ENCODE measurements at places on chromosomes 7 and 10.

- no peak for DNase-seq
Observed at GRCh38 chr10:61937631-61938351, 36.3 kb downstream of the ARID5B start.

DNA sequence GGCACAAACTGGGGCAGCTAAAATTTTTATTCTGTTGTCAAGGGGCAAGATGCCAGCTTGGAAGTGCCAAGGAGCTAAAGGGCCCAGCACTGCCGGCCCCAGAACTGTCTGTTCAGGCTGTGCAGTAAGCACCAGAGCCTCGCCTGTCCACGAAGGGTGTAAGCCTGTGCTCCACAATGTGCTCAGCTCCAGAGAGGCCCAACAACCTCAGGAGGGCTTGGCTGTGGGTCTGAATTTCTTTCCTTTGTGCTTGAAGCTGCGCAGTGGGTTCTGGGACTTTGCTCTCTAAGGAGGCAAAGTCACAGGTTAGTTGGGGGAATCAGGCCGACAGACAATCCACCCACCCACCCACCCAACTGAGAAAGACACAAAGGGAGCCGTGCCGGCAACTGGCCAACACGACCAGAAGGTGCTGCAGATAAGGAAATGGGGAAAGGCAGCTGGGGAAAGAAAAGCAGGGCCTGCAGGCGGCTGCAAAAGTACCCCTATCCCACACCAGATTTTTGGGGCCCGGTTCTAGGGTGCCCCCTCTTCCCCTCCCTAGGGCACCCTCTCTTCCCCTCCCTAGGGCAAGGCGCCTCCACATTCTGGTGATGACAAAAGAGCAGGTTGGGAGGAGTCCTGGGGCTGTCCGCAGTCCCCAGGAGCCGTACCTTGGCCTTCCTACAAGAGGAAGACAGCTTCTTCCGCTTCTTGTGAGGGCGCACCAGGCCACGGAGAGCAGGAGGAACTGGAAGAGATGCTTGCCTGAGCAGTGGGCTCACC is 7.7 kb downstream of the DDX56 start:
- DNase-seq: no peak

DNA sequence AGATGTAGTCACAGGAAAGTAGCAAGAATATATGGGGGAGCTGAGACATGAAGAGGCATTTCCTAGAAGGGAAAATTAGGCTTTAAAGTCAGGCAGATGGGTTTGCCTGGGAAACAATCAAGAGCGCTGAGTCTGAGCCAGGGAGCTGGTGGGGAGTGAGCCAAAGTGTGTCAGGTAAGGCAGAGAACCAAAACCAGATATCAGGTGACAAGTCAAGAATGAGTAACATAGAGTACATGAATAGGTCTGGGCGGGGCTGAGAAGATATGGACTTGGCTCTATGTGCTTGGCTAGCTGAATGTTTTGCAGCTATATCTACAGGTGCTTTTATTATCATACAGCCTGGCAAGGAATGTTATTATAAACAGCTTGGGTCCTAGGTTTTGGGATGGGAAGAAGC is 49.3 kb downstream of the GPR141 start:
- DNase-seq: no peak

DNA sequence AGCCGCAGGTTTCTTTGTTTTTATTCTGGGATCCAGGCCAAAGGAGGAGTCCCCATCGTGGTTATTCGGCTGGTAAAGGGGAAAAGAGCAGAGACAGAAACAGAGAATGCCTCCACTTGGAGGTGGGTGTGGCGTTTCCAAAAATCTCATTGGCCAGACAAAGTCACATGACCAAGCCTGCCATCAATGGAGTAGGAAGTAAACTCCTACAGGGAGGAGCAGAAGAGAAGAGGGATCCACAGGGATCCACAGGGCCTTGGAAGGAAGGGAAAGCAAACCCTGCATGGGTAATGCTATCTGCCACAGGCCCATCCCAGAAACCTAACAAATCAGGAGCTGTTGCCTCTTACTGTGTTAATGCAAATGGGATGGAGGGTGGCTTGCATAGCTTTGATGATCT is 425.7 kb upstream of the GALNT17 start:
- no peak for DNase-seq

GRCh38 chr10:89837165-89838043 is 136.0 kb downstream of the KIF20B start:
- no peak for DNase-seq

GRCh38 chr10:117601716-117602115 is 59.2 kb downstream of the EMX2 start:
- DNase-seq: no peak

GRCh38 chr10:128774979-128775378 is 648.8 kb upstream of the MKI67 start:
- DNase-seq: no peak

- DNase-seq: no peak
Observed at GRCh38 chr7:132350741-132351140, 225.5 kb downstream of the PLXNA4 start.

DNA sequence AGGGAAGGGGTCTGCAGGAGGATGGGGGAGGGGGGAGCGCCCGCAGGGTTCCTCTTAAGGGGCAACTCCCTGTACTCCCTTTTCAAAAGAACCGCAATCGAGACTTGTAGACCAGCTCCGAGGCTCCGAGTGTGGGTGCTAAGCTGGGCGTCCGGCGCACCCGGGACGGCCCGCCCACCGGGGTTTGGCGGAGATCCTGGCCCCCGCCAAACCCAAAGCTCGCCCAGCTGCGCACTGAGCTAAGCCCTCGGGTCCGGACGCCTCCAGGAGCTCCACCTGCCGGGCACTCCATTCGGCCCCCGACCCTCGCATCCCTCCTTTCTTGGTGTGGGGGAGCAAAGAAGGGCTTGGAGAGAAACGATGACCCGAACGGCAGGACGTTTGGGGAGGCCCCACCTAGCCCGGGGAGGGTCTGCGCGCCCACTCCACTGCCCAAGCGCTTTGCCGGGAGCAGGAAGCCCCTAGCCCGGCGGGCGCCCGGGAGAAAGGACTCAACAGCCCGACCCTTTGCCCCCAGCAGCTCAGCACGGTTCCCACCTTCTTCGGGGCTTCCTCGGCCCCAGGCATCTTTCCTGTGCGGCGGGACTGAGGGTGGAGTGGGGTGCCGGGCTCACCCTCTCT is 651 bp downstream of the AFAP1L2 start:
- peak; percentile 75 for DNase-seq

- no peak for DNase-seq
Observed at GRCh38 chr7:138070908-138071307, 5.4 kb upstream of the AKR1D1 start.

GRCh38 chr10:7968510-7969112 is 85.9 kb upstream of the GATA3 start:
- DNase-seq: no peak

GRCh38 chr10:30992681-30993080 is 39.0 kb downstream of the ZNF438 start:
- no peak for DNase-seq

- DNase-seq: no peak
Observed at GRCh38 chr10:91378061-91378460, 32.1 kb upstream of the HECTD2 start.

- no peak for DNase-seq
Observed at GRCh38 chr7:28533267-28533666, 120.9 kb downstream of the CREB5 start.

DNA sequence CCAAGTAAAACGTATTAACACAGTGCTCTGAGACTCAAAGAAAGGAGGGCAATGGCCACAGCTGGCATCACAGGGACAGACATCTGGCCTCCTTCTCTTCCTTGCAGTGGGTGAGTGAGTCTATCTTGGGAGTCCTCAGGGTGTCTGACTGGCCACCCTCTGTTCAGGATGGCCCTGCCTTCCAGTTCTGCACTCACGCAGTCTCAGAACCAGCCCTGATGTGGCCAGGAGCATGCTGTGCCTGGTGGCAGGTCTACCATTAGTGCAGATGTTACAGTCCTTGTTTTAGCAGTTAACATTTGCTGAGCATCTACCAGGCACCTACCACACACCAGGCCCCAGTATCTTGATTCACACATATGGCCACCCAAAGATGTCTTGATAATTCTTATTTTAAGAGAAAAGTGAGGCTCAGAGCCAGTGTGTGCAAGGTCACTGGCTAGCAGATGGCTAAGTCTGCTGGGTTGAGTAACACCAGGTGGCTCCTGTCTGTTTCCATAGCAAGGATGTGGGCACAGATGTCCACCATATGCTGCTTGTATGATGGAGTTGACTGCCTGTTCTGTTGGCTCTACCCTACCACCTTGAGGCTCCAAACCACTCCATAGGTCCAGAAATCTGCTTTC is 23.2 kb upstream of the ARHGAP22 start:
- no peak for DNase-seq

DNA sequence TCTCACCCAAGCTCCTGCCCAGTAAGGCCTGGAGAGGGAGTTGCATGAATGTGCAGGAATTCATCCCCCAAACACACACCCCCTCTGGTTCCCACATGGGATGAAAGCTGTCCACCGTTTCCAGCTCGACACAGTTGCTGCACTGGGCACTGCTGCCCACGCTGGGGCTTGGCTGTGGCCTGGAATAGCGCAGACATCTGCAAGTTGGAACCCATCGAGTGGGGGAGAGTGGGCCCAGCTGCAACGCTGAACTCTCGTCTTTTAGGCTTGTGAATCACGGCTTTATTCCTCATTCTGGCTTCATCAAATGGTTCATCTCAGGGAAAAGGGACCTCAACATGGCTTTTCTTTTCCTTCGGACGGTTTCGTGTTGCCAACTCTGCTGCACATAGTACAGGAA is 264.7 kb downstream of the DNAJB6 start:
- DNase-seq: no peak

GRCh38 chr10:23499372-23500132 is 60.7 kb downstream of the OTUD1 start:
- DNase-seq: no peak

DNA sequence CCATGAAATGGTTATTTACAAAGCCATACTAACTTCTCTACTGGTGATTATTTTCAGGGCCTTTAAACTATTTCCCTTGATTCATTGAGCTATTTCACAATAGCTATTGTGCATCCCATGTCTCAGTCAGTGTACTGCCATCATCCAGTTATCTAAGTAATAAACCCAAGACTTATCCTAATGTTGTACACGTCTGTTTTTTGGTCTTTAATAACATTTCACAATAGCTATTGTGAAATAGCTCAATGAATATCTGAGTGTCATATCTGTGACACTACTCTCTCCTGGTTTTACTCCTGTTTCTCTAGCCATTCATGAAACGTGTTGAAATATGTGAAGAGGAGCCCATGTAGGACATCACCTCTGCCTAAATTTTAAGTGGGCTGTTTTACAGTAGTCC is 36.5 kb upstream of the TMEM140 start:
- DNase-seq: no peak

DNA sequence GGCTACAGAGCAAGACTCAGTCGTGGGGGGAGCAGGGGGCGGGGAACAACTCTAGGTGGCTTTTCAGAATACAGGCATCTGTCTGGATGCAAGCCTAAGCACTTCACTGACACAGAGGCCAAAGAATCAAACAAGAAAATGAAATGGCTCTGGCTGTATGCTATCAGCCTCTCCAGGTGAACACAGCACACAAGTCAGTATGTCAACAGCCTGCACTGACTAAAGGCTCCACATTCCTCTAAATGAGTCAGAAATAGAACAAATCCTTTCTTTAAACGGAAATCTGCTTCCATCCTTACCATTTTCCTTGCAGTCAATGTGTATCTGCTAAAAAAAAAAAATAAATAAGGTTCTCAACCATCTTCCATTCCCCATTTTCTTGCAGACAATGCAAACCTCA is 88.3 kb downstream of the ARMH3 start:
- no peak for DNase-seq

GRCh38 chr7:71278257-71278656 is 146.3 kb downstream of the GALNT17 start:
- DNase-seq: no peak

DNA sequence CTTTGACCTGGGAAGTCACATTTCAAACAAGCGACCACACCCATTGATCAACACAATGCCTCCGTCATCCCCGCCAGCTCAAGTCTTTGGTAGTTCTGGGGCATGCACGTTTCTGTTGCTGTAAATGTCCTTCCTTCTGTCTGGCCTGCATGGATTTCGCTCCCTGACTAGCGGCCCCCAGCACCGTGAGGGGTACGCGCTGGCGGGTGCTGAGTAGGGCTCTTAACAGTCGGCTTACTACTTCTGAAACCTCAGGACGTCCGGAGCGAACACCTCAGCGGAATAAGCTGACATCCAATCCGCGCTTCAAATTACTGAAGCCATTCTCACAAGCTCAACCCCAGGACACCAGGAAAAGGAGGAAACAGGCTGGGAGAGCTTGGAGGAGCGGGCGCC is 505 bp downstream of the NUDCD3 start:
- peak; percentile 38 for DNase-seq

GRCh38 chr10:124243702-124244121 is 150.3 kb upstream of the CHST15 start:
- no peak for DNase-seq

- peak; percentile 31 for DNase-seq
Observed at GRCh38 chr7:152674860-152675758, 832 bp downstream of the XRCC2 start.

DNA sequence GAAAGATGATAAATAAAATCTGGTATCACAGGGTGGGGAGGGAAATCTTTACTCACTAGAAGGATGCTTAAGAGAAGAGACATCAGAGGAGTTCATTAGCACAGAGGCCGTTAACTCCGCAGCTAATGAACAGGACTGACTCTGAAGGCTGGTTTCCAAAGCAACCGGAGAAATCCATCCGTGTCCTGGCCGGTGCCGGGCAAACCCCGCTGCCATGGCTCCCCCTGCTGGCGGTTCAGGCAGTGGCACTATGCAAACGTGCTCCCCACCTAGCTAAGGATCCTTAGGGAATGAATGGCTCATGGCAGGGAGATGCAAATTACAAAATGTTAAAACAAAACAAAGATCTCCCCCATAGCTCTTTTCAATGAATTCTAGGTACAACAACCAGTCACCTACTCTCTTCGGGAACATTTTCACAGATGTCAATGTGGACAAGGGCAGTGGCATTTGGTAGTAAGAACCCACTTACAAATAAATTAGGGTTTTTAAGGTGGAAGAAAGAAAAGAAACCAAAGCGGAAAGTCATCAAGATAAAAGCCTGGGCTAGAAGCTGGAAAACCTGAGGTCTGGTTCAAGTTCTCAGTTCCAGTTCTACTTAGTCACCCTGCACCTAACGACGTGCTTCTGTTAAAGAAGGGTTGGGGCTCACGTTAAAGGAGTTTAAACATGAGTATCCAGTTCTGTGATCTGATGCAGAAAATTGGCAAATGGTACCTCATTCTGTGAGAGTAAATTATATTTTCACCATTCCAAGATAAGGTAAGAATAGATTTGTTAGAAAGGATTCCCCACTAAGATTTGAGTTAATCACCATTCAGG is 138.2 kb downstream of the SVIL start:
- DNase-seq: peak; percentile 55

GRCh38 chr7:22863156-22863899 is 40.7 kb upstream of the TOMM7 start:
- no peak for DNase-seq

GRCh38 chr10:70974351-70974901 is 86.1 kb upstream of the PCBD1 start:
- DNase-seq: peak; percentile 31

- DNase-seq: no peak
Observed at GRCh38 chr10:14172336-14172950, 158.3 kb downstream of the FRMD4A start.
